ENCODE measurements at places on chromosomes 3 and 15. TPM values are rescaled to one million over a fixed set of nuclear protein-coding genes. Genes with fewer than 3 reads are reported as not detected.

SNURF gene
- total RNA-seq: 12.1 TPM

CHRFAM7A gene
- 0.80 TPM for total RNA-seq

IL17RB gene
- total RNA-seq: 61.6 TPM

MYEF2 gene
- total RNA-seq: 29.4 TPM

ASB14 gene
- total RNA-seq: not detected

CYP11A1 gene
- 1.1 TPM for total RNA-seq

PLA2G4D gene
- total RNA-seq: not detected

GREM1 gene
- 2.5 TPM for total RNA-seq

MUC20 gene
- total RNA-seq: 2.7 TPM

TM4SF1 gene
- 48.5 TPM for total RNA-seq

BTD gene
- total RNA-seq: 89.8 TPM

All from breast epithelium (tissue), 4 donors.